ENCODE measurements at places on chromosomes 3 and 15. TPM values are rescaled to one million over a fixed set of nuclear protein-coding genes. Genes with fewer than 3 reads are reported as not detected.

The SGO1 gene
- polyA plus RNA-seq = 11.4 TPM

The SLC6A11 gene
- not detected for polyA plus RNA-seq

The MOBP gene
- polyA plus RNA-seq = 0.11 TPM

The ATG7 gene
- 24.8 TPM for polyA plus RNA-seq

The DNAJB8 gene
- polyA plus RNA-seq = not detected

GRCh38 chr3:11289864-11290263, 17.7 kb downstream of the ATG7 start:
- DNase-seq = no peak

DNA sequence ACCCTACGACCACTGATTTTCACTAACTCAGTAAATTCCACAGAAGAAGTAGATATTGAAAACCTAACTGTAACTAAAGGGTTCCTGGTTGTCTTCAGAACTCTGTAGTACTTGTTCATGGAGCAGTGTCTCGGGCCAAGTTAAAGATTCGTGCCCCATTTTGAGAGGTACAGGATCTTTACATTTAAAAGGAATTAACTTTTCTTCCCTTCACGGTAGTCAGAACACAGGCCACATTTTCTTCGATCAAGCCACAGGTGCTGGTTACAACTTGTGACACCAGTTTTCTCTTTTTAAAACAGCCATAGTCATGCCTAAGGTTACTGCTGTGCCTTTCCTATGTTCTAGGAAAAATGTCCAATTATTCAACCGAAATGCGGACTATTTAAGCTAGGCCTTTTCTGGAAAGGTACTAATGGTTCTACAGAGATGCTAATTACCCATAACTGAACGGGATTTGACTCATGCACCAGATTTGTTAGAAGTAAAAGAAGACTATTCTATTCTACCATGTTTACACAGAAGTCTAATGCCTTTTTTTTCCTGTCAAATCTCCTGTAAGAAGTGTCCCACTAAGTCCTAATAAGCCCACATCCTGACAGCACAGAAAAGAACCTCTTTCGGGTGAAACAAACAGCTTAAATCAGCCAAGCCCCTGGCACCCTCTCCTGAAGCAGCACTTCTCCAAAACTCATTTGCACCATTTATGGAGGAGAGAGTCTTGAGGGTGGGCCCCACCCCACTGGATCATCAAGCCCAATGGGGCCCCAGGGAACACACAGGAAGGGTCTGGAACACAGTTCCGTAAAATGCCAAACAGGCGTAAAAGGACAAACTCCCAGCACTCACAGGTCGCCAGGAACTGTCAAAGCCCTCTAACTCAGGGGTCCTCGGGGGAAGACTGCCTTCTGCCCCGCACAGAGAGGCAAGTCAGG, 1.9 kb downstream of the LRIG1 start:
- no peak for DNase-seq

DNA sequence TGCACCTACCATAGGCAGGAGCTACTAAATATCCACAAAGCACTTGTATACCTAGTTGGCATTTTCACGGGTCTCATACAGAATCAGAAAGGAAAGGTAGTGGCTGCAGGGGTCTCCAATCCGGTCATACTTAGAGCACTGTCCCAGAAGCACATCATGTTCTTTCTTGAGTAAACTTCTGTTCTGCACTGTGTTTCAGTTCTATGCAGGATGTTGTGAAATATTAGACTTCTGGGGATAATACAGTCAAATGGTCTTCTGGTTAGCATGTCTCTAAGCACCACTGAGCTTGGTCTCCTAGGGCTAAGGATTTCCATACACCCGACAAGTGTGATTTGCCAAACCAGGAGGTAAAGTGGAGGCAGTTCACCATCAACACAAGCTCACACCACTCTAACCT, 27.9 kb downstream of the MINDY4B start:
- no peak for DNase-seq

GRCh38 chr15:25246641-25247406, 192.0 kb downstream of the UBE3A start:
- no peak for DNase-seq

DNA sequence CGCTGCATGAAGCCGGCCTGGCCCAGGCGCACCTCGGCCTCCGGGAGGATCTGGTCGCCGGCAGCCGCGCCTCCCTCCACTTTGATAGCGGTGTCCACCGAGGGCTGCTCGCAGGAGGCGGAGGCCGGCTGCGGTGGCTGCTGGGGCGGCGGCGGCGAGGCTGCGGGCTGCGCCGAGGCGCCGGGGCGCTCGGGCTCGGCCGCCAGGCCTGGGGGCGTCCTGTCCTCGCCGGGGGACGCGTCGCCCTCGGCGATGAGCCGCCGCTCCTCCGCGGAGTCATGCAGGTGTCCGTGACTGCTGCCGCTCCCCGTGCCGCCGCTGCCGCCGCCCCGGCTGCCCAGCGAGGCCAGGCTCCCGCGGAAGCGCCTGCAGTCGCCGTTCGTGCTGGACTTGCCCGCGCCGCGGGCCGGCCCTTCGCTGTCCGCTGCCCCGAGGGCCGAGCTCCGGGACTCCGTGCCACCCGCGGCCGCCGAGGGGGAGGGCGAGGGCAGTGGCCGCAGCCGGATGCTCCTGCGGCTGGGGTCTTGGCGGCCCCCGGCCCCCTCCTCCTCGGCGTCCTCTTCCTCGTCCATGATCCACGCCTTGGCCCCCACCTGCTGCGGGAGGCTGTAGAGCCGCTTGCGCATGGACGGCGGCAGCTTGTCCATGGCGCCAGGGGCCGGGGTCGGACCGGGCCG, 996 bp downstream of the HCN4 start:
- no peak for DNase-seq

DNA sequence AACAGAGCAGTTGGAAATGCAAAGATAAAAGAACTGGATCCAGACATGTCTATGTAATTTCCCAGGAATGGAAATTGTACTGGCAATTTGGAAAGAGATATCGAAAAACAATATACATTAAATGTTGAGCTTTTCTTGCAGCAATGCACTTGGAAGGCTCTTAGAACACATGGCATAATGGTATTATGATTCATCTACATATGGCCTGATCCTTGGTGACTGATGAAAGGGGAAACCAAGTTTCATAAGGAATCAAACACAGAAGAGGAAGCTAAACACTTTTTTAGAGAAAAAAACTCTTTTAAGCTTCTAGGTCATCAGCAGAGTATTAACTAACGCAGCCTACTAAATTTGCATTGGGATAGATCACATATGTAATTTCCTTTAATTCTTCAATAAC, 12.4 kb upstream of the GREM1 start:
- no peak for DNase-seq

Measured in right renal pelvis (tissue), 4 donors.